ENCODE measurements at places on chromosomes 16 and 17. TPM values are rescaled to one million over a fixed set of nuclear protein-coding genes. Genes with fewer than 3 reads are reported as not detected.

HES7 gene
- polyA plus RNA-seq = not detected

P3H4 gene
- 0.96 TPM for polyA plus RNA-seq

LONP2 gene
- 38.9 TPM for polyA plus RNA-seq

CASKIN1 gene
- polyA plus RNA-seq = not detected

CES5A gene
- polyA plus RNA-seq = not detected

MYO15A gene
- 0.61 TPM for polyA plus RNA-seq

KRT32 gene
- polyA plus RNA-seq = not detected
